ENCODE measurements at places on chromosomes 11 and 22. TPM values are rescaled to one million over a fixed set of nuclear protein-coding genes. Genes with fewer than 3 reads are reported as not detected.

The RFPL1 gene
- not detected for total RNA-seq

The EIF4ENIF1 gene
- 41.2 TPM for total RNA-seq

The OR6T1 gene
- not detected for total RNA-seq

The CLCF1 gene
- 13.4 TPM for total RNA-seq

DNA sequence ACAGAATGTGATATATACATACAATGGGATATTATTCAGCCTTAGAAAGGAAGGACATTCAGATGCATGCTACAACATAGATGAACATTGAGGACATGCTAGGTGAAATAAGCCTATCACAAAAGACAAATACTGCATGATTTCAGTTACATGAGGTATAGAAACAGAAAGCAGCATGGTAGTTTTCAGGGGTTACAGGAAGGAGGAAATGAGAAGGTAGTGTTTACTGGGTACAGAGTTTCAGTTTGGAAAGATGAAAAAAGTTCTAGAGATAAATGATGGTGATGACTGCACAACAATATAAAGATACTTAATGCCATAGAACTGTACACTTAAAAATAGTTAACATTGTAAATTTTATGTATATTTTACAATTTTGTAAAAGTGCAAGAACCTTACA is 266.7 kb upstream of the C11orf87 start:
- no peaks in the 10 kb centered on the region for H3K36me3 ChIP-seq
- H3K27ac ChIP-seq = no peak overlapping the region
- H3K27me3 ChIP-seq = no peaks in the 10 kb centered on the region

- peaks cover 15% of the 10 kb centered on the region for H3K4me1 ChIP-seq
- DNase-seq = no peak
- no peak overlapping the region for H3K4me3 ChIP-seq
- H3K27ac ChIP-seq = no peak overlapping the region
Measured at GRCh38 chr11:57310630-57311086, 14.1 kb downstream of the TNKS1BP1 start.

DNA sequence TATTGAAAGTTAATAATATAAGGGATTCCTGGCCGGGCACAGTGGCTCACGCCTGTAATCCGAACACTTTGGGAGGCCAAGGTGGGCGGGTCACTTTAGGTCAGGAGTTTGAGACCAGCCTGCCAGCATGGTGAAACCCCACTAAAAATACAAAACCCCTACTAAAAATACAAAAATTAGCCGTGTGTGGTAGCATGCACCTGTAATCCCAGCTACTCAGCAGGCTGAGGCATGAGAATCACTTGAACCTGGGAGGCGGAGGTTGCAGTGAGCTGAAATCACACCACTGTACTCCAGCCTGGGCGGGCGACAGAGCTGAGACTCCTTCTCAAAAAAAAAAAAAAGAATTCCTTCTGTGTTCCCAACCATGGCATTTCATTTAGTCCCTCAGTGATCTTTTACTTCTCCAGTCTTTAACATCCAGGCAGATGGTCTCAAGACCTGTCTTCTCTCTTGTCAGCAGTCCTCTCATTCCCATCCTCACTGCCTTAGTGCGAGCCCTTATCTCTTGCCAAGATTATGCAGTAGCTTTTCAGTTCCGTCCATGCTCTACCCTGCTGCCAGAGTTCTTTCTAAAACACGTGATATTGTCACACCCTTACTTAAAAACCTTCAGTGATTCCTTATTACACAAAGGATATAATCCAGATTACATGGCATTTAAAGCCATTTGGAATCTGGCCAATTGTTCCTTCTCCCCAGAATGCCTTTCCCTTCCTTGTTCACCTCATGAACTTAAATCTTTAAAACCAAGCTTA is 17.9 kb downstream of the RTN3 start:
- H3K36me3 ChIP-seq = no peaks in the 10 kb centered on the region
- no peak overlapping the region for H3K4me3 ChIP-seq
- no peak overlapping the region for H3K27ac ChIP-seq
- no peaks in the 10 kb centered on the region for H3K4me1 ChIP-seq
- H3K27me3 ChIP-seq = no peaks in the 10 kb centered on the region

DNA sequence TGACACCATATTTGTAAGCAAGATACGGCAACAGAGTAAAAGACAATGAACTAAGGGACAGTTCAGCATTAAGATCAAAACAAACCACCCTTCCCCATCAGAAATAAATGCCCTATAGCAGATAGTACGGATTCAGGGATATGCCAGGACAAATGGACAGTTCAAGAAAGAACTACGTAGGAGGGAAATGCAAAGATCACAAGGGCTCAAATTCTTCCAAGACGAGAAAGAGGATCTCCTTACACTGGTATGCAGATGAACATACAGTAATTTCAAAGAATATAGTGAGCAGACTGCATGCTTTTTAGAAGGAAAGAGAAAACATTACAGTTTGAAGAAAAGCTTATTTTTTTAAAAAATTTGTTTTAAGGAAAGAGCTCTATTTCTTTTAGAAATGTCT is 124.7 kb upstream of the APOA1 start:
- H3K4me1 ChIP-seq = peaks cover 8% of the 10 kb centered on the region
- no peak overlapping the region for H3K27ac ChIP-seq
- no peak for DNase-seq

DNA sequence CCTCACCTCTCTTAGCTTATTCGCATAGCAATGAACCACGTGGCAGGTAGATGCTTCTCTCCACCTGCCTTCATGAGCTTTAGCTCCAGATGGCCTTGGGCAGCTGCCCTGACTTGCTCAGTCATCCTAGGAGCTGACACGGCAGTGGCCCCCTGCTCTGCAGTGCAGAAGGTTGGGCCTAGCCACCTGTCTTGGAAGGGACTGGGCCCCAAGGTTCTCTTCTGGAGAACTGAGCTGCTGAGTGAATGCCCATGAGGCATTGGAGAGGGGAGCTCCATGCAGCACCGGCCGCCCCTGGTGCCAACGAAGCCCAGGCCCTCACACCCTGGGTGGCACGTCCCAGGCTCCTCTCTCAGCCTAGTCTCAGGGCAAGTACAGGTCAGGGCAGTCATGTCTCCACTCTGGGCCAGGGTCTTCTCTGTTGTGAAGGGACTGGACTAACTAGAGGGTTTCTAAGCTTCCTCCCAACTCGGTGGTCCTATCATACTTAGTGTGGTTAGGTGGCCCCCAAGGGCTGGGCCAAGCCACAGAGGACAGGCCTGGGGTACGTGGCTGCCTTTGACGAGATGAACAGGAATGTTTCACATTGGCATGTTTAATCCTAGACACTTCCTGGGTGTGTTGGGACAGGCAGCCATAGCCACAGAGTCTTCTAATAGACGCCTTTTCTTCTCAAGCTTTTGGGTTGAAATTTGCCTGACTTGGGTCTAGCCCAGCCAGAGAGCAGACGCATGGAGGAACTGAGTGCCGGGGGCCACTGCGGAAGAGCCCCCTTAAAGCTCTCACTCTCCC is 47.9 kb downstream of the ALX4 start:
- no peaks in the 10 kb centered on the region for H3K27me3 ChIP-seq
- DNase-seq = no peak
- H3K36me3 ChIP-seq = no peaks in the 10 kb centered on the region
- H3K27ac ChIP-seq = no peak overlapping the region
- H3K4me3 ChIP-seq = no peak overlapping the region

DNA sequence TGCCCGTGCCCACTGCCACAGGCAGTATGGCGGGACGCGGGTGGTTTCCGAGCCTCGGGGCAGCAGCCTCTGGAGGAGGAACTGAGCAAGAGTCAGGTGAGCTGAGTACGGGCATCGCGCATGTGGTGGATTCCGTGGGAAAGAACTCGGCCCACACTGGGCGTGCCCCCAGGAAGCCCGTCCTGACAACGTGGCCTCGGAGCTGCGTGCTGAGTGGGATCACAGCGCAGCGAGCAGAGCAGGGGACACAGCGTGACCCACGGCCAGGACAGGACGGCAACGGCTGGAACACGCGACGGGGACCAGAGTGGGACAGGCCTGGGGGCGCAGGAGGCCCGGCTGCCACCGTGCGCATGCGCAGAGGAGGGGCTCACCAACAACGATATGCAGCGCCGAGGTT is 36.8 kb downstream of the CERK start:
- no peak for DNase-seq
- H3K27me3 ChIP-seq = no peaks in the 10 kb centered on the region
- H3K4me3 ChIP-seq = no peak overlapping the region
- H3K27ac ChIP-seq = no peak overlapping the region
- H3K36me3 ChIP-seq = peaks cover 67% of the 10 kb centered on the region

- H3K4me1 ChIP-seq = no peaks in the 10 kb centered on the region
- no peak overlapping the region for H3K4me3 ChIP-seq
- no peak overlapping the region for H3K27ac ChIP-seq
- no peaks in the 10 kb centered on the region for H3K36me3 ChIP-seq
Measured at GRCh38 chr11:69213316-69213715, 57.6 kb downstream of the SMIM38 start.

DNA sequence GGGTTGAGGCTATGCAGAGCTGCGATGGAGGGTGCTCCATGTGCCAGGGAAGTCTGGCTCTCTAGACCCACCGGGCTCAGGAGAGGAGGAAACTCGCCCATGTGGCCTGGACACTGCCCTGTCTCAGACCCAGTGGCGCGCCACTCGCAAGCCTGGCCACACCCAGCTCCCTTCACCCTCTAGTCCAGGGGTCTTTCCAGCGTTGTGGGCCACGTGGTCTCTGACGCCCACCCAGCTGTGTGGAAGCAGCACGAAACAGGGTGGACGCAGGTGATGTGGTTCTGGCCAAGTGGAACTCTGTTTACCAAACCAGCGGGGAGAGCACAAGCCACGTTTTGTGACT is 28.2 kb downstream of the PPIL2 start:
- no peak overlapping the region for H3K4me3 ChIP-seq
- no peak overlapping the region for H3K27ac ChIP-seq
- H3K4me1 ChIP-seq = peaks cover 23% of the 10 kb centered on the region
- H3K36me3 ChIP-seq = peaks cover 55% of the 10 kb centered on the region

DNA sequence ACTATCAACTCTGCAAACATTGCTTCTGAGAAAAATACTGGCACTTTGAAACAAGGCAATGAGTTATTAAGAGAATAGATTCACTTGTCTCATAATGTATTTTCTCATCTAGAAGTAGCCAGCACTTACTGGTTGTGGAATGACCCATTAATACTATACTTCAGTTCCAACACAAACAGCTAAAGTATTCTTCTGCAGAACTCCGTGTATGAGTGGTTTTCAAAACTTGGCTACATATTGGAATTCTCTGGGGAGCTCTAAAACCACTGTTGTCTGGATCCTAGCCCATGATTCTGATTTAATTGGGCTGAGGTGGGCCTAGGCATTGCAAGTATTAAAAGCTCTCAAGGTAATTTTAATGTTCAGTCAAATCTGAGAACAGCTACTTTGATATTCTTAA is 1416.4 kb upstream of the RAG2 start:
- no peaks in the 10 kb centered on the region for H3K27me3 ChIP-seq
- no peak overlapping the region for H3K4me3 ChIP-seq
- no peaks in the 10 kb centered on the region for H3K4me1 ChIP-seq
- H3K27ac ChIP-seq = no peak overlapping the region

GRCh38 chr11:88482871-88483301 is 145.3 kb upstream of the CTSC start:
- H3K4me1 ChIP-seq = peaks cover 3% of the 10 kb centered on the region
- H3K27ac ChIP-seq = no peak overlapping the region
- no peak for DNase-seq
- no peaks in the 10 kb centered on the region for H3K36me3 ChIP-seq
- H3K27me3 ChIP-seq = no peaks in the 10 kb centered on the region

Data from natural killer cell (primary cell).